Endothelial cell of umbilical vein (primary cell): ENCODE measurements at places on chromosomes 7 and 10.

DNA sequence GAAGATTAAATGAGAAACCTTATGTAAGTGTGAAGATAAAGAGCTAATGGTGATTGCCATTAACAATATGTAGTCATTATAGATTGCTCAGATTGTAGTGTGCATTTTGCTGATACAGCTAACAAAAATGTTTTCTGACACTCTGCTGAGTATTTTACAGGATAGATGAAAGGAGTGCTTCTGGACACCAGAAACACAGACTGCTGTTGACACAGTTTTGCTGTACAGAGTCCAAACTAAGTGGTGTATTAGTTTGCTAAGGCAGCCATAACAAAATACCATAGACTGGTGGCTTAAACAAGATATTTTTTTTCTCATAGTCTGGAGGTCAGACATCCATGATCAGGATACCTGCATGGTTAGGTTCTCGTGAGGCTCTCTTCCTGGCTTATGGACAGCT lies 2.2 kb downstream of the SMC3 start:
- DNase-seq = no peak

GRCh38 chr7:155879592-155879991 lies 67.3 kb upstream of the SHH start:
- DNase-seq = no peak

DNA sequence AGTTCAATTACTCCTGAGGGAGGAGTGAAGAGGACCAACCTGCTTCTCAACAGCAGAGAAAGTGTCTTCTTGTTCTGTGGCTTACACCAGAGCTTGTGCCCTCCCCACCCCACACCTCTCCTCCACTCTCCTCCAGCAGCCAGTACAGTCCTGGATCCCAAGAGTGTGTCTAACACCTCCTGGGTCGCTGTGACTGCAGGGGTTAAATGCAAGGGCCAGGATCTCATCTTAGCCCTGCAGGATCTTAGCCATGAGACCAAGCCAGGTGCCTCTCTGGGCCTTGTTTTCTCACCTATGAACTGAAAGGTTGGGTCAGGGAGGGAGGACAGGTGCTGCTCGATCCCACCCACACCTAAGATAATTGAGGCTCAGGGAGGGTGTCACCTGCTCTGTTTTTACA lies 34.5 kb upstream of the MSRB2 start:
- DNase-seq = no peak

- no peak for DNase-seq
These were observed 10.9 kb downstream of the POR start for GRCh38 chr7:75925717-75926435.

DNA sequence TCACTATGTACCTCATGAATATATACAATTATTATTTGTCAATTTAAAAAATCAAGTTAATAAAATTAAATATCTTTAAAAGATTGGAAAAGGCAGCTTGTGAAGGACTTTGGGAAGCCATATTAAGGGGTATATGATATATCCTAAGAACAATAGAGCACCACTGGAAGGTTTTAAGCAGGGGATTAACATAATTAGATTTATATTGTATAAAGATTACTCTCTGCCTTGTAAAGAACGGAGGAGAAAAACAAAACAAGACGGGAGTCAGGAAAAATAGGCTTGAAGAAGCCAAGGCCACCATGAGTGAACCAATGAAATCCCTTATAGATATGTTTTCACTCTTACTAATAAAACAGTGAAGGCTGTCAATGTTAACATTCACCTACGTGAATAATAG lies 11.1 kb upstream of the CNNM1 start:
- DNase-seq = no peak

- DNase-seq = peak; percentile 97
These were observed 82.7 kb upstream of the C1GALT1 start for GRCh38 chr7:7099584-7100014.

DNA sequence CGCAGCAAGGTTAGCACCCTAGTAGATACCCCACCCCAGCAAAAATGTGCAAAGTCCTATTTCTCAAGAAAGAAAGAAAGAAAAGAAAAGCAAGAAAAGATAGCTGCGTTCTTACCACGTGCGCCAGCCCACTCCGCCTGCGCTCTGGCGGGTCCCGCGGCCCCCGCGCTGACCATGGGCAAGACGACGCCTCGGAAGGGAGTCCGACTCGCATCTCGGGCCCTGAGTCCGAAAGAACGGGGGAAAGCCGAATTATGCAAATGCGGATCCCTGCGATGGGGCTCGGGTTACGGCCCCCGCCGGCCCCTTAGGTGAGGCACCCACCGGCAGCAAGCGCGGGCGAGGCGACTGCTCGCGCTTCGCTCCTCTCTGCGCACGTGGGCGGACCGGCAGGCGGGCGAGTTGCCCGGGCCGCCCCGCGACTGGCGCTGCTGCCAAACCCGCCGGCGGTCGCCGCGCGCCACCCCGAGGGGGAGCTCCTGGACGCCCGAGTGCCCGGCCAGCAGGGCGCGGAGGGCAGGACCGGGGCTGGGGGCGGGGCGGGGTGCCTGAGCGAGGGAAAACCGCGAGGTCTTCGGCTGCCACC lies 2.4 kb upstream of the EGR2 start:
- peak; percentile 6 for DNase-seq

DNA sequence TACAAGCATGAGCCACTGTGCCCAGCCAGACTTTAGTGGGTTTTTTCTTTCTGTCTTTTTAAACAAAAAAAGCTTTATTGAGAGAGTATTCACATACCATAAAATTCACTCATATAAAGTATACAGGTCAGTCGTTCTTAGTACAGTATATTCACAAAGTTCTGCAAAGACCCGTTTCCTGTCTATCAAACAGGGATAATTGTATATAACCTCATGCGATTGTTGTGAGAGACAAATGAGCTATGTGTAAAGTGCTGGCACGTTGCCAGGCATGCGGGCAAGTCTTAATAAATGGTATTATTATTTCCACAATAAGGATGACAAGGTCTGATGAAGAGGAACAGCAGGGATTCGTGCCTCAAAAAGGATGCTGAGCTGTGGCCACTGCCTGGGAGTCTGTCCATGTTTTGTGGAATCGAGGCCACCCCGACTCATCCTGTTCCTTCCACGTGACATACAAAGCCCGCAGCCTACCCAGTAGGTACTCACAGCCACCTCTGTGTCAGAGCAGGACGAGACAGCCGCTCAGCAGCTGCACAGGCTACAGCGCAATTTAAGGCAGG lies 51.6 kb downstream of the SMKR1 start:
- DNase-seq = peak; percentile 16

- DNase-seq = no peak
These were observed 13.9 kb downstream of the FAM133B start for GRCh38 chr7:92576296-92576695.

DNA sequence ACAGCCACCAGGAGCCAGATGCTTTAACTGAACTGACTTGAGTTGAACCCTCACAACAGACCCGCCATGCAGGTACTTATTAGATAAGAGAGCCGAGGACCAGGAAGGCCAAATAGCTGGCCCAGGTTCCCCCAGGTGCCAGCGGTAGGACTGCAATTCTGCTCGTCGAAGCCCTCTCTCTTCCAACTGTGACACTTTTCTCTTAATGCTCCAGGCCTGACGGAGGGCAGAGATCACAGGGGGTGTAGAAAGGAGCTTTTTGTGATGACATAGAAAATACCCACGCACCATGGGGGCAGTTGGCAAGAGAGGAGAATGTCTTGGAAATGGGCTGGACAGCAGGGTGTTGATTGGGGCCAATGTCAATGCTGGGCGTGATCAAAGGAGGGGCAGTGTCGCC lies 208.5 kb downstream of the PLXNA4 start:
- DNase-seq = no peak

DNA sequence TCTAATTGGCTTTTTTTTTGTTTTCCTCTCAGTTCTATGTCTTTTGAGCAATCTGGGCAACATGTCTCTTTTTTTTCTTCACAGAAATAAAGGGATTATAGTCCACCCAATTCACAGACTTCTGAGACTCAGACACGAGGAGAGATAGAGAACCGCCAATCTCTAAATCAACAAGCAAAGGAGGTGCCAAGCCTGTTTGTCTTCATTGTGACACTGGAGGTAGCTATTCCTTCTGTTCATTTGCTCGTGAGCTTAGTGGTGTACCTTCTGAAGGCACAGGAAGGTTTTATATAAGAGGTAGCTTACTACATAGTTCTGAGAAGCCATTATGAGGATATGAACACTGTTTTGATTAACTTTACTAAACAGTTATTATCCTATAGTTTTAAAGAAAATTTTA lies 6.1 kb downstream of the EPHB6 start:
- no peak for DNase-seq

GRCh38 chr7:140732416-140732815 lies 35.9 kb downstream of the NDUFB2 start:
- no peak for DNase-seq

- no peak for DNase-seq
These were observed 116.6 kb downstream of the RAB18 start for GRCh38 chr10:27620430-27621397.

GRCh38 chr10:131860311-131860710 lies 40.5 kb upstream of the PPP2R2D start:
- no peak for DNase-seq

DNA sequence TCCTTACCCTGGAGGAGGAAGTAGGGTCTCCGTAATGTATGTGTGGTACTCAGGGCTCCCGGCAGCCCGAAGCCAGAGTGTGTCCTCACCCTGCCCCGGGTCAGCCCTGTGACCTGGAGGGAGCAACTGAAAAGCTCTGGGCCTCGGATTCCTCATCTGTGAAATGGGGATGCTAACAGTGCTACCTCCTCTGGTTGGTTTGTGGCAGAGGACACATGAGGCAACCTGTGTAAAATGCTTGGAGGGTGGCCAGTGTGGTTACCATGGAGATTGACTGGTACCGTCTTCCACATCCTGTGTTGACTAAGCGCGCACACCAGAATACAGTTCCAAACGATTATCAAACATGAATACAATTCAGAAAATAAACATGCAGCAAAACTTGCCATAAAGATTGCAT lies 163.8 kb upstream of the KLF6 start:
- peak; percentile 83 for DNase-seq

DNA sequence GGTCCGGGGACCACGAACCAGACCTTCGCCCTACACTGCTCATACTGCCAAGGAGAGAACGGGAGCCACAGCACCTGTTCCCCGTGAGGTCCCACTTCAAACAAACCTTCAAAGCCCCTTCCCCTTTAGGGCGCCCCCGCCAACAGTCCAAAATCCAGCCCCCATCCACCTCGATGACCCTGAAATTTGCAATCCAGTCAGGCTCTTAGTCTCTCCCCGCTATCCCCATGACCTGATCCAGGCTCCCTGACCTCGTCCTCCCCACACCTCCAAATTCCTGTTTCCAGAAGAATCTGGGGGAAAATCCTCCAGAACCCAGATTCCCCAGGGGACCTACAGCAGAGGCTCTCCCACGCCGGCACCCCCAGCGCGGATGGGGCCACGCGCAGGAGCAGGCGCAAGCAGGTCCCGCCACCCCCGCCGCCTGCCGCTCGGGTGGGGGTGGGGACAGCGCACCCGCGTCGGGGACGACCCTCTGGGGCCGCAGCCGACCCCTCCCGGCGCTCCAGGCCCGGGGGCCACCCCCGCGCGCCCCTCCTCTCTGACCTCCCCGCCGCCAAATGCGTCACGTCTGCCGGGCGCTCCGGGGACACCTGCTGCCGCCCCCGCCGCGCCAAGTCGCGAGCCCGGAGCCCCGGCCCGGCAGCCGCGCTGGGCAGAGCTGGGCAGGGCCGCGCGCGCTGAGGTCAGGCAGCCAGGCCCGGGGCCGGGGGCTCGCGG lies 753 bp downstream of the CAMK2B start:
- no peak for DNase-seq

GRCh38 chr10:71554671-71555070 lies 158.0 kb downstream of the CDH23 start:
- peak; percentile 5 for DNase-seq

DNA sequence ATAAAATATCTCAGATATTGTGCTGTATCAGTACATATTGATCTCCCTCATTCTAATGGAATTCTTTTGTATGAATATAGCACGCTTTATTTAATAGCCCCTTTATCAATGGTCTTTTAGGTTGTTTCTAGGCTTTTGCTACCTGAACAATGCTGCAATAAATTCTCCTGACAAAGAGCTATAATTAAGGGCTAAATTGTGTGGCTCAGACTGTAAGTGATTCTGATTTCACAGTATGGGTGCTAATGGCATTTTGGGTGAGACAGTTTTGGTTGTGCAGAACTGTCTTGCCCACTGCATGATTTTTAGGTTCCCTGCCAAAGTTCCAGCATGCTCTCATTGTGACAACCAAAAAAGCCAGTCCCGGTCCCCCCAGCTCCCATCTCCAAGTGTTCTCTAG lies 363.2 kb downstream of the REEP3 start:
- DNase-seq = no peak

DNA sequence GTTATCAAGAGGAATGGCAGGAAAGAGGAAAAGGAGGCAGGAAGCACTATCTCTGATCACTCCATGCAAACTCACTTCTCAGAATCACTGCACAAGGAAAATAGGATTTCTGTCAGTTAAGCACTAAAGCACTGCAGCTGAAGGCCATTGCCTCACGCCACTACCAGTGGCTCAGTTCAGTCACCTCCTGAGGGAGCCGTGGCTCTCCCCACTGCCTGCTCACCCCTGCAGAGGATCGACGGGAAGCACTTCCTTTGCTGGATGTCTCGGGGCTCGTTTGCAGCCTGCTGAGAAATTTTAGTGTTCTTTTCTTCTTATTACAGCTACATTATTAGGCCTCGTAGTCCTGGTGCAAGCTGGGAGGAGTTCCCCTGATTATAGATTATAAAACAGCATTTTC lies 90.1 kb upstream of the ADCY1 start:
- no peak for DNase-seq

GRCh38 chr10:45585131-45585530 lies 87.4 kb downstream of the ZFAND4 start:
- no peak for DNase-seq

DNA sequence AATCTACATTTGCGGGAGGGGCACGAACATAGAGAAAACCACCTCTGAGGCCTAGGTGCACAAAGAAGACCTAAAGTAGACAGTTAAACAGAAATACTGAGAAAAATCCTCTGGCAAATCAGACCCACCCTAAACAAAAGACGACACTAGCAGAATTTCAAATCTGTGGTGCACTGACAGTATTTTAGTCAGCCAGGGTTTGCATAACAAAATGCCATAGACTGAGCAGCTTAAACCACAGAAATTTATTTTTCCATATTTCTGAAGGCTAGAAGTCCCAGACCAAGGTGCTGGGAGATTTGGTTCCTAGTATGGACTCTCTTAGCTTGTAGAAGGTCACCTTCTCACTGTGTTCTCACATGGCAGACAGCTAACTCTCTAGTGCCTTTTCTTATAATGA lies 26.3 kb downstream of the IPMK start:
- no peak for DNase-seq

DNA sequence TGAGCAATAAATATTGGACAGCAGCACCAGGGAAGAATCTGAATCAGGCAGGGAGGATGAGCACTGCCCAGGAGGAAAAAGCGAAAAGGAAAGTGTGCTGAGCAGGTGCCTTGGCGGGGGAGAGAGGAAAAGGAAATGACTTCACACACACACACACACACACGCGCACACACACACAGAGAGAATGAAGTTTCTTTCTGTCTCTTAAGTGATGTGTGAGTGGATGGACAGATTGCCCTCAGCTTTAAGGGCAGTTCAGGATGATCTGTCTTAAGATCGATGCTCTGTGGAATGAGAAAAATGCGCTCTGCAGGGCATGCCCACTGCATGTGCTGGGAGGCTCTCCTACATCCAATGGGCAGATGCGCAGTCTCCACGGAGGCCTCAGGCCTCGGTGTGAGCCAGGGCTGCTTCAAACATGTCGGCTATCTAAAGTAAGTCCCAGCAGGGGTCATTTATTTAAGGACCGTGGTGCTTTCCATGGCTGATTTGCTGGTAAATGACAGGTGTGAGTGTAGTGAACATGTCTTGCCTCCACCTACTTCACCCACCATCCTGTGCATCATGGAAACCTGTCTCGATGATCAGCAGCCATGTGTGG lies 2.5 kb upstream of the ACBD5 start:
- peak; percentile 86 for DNase-seq

GRCh38 chr10:76581506-76582256 lies 1055.9 kb downstream of the KCNMA1 start:
- no peak for DNase-seq
